HT1080 (cell line): ENCODE measurements at places on chromosomes 12 and 14. TPM values are rescaled to one million over a fixed set of nuclear protein-coding genes. Genes with fewer than 3 reads are reported as not detected.

ALDH2 gene
- total RNA-seq = 31.7 and 41.3 TPM in 2 replicates

KMT2D gene
- total RNA-seq = 12.4 and 17.0 TPM in 2 replicates

RTL1 gene
- 0.07 and 0.16 TPM in 2 replicates for total RNA-seq

SLC16A7 gene
- total RNA-seq = not detected in 2 replicates

LYZ gene
- total RNA-seq = 0.76 TPM in 1 of 2 replicates, not detected in the other

SERPINA1 gene
- 0.58 and 1.4 TPM in 2 replicates for total RNA-seq
